ENCODE measurements at places on chromosomes 12 and 14.

- no peak for DNase-seq
These were observed 40.3 kb upstream of the NUAK1 start for GRCh38 chr12:106179086-106179485.

- no peak for DNase-seq
These were observed 2.9 kb downstream of the CLECL1 start for GRCh38 chr12:9730011-9730410.

- no peak for DNase-seq
These were observed 21.8 kb downstream of the HAL start for GRCh38 chr12:95974358-95974757.

GRCh38 chr14:68346556-68347343 lies 446.1 kb downstream of the ZFP36L1 start:
- DNase-seq = no peak
